CD4-positive, alpha-beta T cell treated with Interleukin-2 at 100 ng/mL for 4 hours (primary cell): ENCODE measurements at places on chromosomes 12 and 14.

- DNase-seq = no peak
These were observed 2.1 kb upstream of the BLOC1S1 start for GRCh38 chr12:55713721-55714120.

DNA sequence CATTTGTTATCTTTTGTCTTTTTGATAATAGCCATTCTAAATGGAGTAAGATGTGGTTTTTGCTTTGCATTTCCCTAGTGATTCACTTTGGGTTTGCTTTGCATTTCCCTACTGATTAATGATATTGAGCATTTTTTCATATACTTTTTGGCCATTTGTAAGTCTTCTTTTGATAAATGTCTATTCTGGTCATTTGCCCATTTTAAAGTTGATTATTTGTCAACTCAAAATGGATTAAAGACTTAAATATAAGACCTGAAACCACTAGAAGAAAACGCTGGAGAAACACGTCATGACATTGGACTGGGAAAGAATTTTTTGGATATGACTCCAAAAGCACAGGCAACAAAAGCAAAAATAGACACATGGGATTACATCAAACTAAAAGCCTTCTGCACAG lies 148.0 kb downstream of the APAF1 start:
- DNase-seq = no peak

- no peak for DNase-seq
These were observed 226.8 kb downstream of the C12orf42 start for GRCh38 chr12:103268831-103269514.

DNA sequence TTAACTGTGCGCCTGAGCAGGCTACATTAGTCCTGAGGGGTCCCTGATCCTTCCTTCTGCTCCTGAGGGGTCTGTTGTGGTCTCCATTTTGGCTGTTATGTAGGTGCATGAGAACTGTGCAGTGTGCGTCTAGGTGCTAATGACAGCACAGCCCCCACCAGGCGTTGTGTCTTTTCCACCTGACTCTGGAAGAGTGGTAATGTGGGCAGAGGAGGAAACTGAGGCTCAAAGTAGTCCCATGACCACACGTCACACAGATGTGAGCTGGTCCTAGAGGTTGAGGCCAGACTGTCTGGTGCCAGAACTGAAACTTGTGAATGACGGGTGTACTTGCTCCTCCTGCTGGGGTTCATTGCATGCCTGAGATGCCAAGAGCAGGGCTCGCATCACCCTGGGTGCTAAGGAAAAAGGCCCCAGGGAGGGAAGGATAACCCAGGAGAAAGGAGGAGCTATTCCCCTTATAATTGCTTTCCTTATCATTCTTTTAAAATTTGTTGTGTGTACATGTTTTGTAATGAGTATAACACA lies 111.8 kb downstream of the SLC25A47 start:
- no peak for DNase-seq

DNA sequence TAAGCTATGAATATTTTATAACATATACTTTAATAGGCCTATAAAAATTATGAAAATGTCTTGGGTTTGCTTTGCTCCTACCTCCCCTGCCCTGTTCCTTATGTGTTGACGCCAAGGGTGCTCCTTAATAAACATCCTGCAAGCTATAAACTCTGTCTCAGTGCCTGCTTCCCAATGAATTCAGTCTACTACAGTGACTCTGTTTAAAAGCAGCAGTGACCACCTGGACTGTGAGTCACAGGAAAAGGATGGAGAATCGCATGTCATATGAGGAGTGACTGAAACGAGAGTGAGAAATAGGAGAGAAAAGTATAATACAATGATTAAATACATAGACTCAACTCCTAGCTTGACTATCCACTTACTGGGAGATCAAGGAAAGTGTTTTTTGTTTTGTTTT lies 41.1 kb upstream of the CFAP54 start:
- DNase-seq = no peak

GRCh38 chr12:47270782-47271664 lies 191.3 kb upstream of the AMIGO2 start:
- DNase-seq = peak; percentile 6

GRCh38 chr12:51382173-51382572 lies 9.0 kb downstream of the GALNT6 start:
- no peak for DNase-seq

GRCh38 chr12:55707219-55707671 lies 459 bp downstream of the ITGA7 start:
- DNase-seq = no peak

- no peak for DNase-seq
These were observed 29.3 kb upstream of the TMCC3 start for GRCh38 chr12:94679554-94680195.

GRCh38 chr14:29712601-29713000 lies 215.0 kb downstream of the PRKD1 start:
- no peak for DNase-seq

- DNase-seq = no peak
These were observed 16.3 kb upstream of the BEGAIN start for GRCh38 chr14:100603341-100604120.

DNA sequence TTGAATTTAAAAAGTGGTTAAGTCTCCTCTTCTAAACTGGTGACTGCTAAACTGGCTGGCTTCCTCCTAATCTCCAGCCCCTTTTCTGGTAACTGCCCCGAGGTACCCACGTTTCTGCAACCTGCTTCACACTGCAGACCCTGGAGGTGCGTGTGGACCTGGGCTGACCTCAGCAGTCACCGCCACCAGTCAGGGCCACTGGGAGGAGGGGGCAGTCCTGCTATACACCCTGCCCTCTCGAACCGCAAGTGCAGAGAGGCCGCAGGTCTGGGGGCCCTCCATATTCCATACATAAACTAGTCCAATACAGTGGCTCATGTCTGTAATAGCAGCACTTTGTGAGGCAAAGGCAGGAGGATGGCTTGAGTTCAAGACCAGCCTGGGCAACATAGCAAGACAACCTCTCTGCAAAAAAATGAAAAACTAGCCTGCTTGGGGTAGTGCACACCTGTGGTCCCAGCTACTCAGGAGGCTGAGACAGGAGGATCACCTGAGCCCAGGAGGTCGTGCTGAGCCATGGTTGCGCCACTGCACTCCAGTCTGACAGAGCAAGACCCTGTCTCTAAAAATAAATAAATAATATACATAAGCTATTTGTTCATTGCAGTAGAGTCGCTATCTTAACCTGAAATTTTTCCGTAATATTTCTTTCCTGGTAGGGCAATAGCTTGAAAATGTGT lies 25.6 kb downstream of the VPS37B start:
- DNase-seq = no peak

- DNase-seq = no peak
These were observed 60.6 kb downstream of the TMEM117 start for GRCh38 chr12:43896496-43896895.

DNA sequence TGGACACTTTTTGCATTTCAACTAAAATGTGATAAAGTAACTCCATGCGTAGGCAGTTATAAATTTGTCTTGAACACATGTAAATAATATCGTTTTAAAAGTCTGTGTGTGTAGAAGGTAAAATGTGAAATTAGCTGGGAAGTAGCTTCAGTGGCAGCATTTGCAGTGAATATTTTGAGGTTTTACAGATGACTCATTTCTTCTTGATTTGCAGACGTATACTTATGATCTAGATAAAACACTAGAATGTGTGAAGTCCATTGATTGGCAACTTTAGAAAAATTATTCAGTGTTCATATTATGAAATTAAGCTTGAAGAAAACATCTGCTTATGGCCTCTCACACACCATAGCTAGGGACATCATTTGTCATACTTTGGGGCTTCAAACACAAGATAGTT lies 788.6 kb upstream of the NOVA1 start:
- no peak for DNase-seq

GRCh38 chr12:76486011-76486410 lies 73.6 kb downstream of the OSBPL8 start:
- no peak for DNase-seq

DNA sequence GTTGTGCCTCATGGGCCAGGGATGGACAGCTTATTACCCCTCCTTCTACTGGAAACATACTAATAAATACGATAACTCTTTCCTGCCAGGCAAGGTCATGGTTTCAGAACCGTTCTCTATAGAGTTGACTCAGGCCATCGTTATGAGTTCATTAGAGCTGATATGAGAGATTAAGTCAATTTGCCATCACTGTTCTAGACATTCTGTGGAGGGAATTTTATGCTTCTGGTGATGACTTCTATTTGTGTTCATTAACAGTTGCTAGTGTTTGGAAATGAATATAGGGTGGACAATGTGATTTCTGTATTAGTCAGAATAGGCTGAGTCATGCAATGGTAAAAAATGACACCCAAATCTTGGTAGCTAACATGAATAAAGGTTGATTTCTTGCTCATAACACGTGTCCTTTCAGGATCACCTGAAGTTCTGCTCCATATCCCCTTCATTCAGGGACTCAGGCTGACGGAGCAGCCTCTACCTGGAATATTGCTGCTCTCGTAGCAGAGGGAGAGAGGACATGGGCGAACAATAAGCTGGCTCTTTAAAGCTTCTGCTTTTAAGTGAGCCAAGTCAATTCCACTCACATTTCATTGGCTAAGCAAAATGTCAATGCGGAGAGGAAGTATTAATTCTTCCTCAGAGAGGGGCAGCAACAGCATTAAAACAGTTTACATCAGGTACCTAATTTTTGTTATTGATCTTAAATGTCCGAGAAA lies 18.5 kb upstream of the TBPL2 start:
- DNase-seq = no peak

GRCh38 chr14:20624495-20625070 lies 16.9 kb downstream of the OR6S1 start:
- DNase-seq = peak; percentile 43

- no peak for DNase-seq
These were observed 188.6 kb upstream of the SOX5 start for GRCh38 chr12:24138041-24138440.

GRCh38 chr12:70698345-70698744 lies 61.1 kb upstream of the PTPRB start:
- DNase-seq = no peak

- DNase-seq = no peak
These were observed 138.5 kb downstream of the KICS2 start for GRCh38 chr12:64083285-64084210.

GRCh38 chr14:105978618-105979295 lies 452.4 kb downstream of the TMEM121 start:
- no peak for DNase-seq

GRCh38 chr12:81815611-81816010 lies 56.5 kb upstream of the PPFIA2 start:
- DNase-seq = no peak

DNA sequence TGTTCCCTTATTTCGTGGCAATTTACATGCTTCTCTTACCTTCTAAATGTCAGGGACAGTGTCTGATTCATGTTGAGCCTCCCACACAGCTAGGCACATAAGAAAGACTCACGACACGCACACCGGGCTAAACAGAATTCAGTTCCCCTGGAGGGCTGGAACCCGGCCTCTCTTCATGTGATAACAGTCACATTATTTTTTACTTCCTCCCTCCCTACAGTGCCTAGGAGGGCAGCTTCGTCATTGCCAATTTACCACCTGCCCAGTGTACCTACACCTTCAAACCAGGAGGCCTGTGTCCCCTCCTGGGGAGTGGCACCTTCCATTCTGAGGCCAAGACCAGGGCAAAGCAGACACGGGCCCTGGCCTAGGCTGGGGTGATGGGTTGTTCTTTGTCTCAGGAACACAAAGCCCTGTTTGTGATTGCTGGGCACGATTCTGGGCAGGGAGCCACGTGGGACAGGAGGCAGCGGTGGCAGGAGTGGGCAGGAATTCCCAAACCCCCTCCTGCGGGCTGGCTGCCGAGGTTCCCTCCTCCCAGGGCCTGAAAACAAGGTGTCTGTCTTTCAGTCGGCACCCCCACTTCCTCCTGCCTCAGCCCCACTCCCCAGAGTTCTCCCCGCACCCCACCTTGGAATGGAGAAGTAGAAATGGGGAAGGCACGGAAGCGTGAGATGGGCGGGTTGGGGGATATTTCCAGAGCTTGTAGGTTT lies 6.8 kb upstream of the RASAL1 start:
- DNase-seq = no peak

GRCh38 chr14:50658203-50658602 lies 9.9 kb downstream of the SAV1 start:
- DNase-seq = no peak

DNA sequence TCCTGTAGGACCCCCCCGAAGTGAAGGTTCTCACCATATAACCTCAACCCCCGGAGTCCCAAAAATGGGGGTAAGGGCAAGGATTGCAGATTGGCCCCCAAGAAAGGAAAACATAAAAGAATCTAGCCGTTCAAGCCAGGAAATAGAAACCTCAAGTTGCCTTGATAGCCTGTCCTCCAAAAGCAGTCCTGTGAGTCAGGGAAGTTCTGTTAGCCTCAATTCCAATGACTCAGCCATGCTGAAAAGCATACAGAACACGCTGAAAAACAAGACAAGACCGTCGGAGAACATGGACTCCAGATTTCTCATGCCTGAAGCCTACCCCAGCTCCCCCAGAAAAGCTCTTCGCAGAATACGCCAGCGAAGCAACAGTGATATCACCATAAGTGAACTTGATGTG lies 344.2 kb upstream of the RGS6 start:
- no peak for DNase-seq

GRCh38 chr14:94671870-94672444 lies 59.8 kb downstream of the SERPINA3 start:
- no peak for DNase-seq

DNA sequence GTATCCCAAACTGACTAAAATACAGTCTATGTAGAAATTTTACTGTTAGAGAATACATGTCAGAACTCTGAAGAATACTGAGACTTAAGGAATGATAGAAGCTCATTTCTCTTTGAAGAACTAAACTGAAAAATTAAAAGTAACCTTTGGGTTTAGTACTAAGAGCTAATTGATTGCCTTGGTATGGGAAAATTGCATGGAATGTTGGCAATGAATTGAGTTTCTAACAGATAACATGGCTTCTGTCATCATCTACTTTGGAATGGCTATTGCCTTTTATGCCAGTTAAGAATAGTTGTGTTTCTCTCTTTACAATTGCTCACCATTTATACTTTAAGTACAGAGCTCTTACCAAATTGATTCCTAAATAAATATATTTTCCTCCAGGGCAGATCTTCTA lies 308.8 kb upstream of the SYT1 start:
- DNase-seq = no peak

DNA sequence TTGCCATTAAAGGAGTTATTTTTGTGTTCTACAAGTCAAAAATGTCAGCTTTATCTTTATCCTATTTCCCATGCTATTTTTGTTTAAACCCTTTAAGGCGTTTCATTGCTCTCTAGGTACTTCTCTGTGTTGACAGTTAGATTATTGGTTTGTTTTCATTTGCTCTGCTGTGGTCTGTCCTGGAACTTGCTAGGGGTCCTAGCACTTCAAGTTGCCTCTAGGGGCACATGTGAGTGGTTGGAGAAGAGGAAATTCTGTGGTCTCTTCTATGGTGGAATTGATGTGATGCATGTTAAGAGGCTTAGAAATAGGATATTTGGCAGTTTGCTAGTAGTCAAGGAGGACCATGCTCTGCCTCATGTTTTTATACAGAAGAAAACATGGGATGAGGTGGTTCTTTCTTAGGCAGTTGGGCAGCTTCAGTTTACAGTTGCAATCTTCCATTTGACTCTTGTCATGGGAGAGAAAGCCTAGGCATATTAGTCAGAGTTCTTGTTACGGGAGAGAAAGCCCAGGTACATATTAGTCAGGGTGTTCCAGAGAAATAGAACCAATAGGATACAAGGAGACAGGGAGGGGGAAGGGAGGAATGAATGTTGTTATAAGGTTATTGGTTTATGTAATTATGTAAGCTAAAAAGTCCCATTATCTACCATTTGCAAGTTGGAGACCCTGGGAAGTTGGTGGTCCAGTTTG lies 14.4 kb downstream of the TTLL5 start:
- DNase-seq = no peak

- no peak for DNase-seq
These were observed 12.3 kb downstream of the HMGA2 start for GRCh38 chr12:65836419-65837197.
